ENCODE measurements at places on chromosomes 3 and 15.

GRCh38 chr3:173214576-173214975 lies 73.5 kb upstream of the SPATA16 start:
- no peaks in the 10 kb centered on the region for H3K27me3 ChIP-seq
- H3K4me3 ChIP-seq: no peak overlapping the region
- H3K27ac ChIP-seq: no peak overlapping the region
- H3K4me1 ChIP-seq: no peaks in the 10 kb centered on the region
- no peaks in the 10 kb centered on the region for H3K36me3 ChIP-seq
- DNase-seq: no peak

- H3K27me3 ChIP-seq: no peaks in the 10 kb centered on the region
- H3K36me3 ChIP-seq: no peaks in the 10 kb centered on the region
- no peak overlapping the region for H3K4me3 ChIP-seq
- peak overlapping the region; percentile 18 for H3K27ac ChIP-seq
- H3K4me1 ChIP-seq: peaks cover 100% of the 10 kb centered on the region
- peak; percentile 65 for DNase-seq
These were observed 54.9 kb downstream of the TGFBR2 start for GRCh38 chr3:30661098-30661873.

GRCh38 chr3:9595877-9596276 lies 42.3 kb upstream of the LHFPL4 start:
- DNase-seq: no peak
- no peak overlapping the region for H3K4me3 ChIP-seq
- H3K27ac ChIP-seq: no peak overlapping the region
- H3K4me1 ChIP-seq: no peaks in the 10 kb centered on the region
- no peaks in the 10 kb centered on the region for H3K27me3 ChIP-seq

GRCh38 chr3:159776779-159777178 lies 211.9 kb upstream of the IL12A start:
- no peaks in the 10 kb centered on the region for H3K4me1 ChIP-seq
- no peaks in the 10 kb centered on the region for H3K27me3 ChIP-seq
- no peak overlapping the region for H3K27ac ChIP-seq
- H3K4me3 ChIP-seq: no peak overlapping the region
- no peak for DNase-seq
- H3K36me3 ChIP-seq: no peaks in the 10 kb centered on the region

GRCh38 chr3:111851511-111851954 lies 7.5 kb upstream of the PHLDB2 start:
- H3K27ac ChIP-seq: no peak overlapping the region
- no peaks in the 10 kb centered on the region for H3K4me1 ChIP-seq
- DNase-seq: no peak
- H3K27me3 ChIP-seq: no peaks in the 10 kb centered on the region

DNA sequence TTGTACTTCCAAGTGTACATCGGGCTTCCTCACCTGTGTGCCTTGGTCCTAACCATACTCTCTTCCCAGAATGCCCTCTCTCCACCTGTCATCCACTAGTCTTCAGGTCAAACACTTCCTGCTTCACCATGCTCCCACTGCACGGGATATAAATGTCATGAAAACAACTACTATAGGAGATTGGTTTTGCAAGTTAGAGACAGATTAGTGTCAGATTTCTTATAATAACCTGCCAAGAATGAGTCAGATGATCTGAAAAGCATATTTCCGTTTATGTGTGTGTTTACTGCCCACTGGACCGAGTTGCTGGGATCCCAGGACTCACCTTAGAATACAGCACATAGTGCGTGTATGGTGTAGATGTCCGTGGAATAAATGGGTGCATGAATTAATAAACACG lies 21.4 kb downstream of the PLA1A start:
- no peaks in the 10 kb centered on the region for H3K4me1 ChIP-seq
- H3K27me3 ChIP-seq: no peaks in the 10 kb centered on the region
- H3K27ac ChIP-seq: no peak overlapping the region

GRCh38 chr15:69156736-69157381 lies 3.6 kb upstream of the GLCE start:
- H3K36me3 ChIP-seq: no peaks in the 10 kb centered on the region
- no peak for DNase-seq
- peaks cover 9% of the 10 kb centered on the region for H3K4me1 ChIP-seq
- no peak overlapping the region for H3K27ac ChIP-seq

DNA sequence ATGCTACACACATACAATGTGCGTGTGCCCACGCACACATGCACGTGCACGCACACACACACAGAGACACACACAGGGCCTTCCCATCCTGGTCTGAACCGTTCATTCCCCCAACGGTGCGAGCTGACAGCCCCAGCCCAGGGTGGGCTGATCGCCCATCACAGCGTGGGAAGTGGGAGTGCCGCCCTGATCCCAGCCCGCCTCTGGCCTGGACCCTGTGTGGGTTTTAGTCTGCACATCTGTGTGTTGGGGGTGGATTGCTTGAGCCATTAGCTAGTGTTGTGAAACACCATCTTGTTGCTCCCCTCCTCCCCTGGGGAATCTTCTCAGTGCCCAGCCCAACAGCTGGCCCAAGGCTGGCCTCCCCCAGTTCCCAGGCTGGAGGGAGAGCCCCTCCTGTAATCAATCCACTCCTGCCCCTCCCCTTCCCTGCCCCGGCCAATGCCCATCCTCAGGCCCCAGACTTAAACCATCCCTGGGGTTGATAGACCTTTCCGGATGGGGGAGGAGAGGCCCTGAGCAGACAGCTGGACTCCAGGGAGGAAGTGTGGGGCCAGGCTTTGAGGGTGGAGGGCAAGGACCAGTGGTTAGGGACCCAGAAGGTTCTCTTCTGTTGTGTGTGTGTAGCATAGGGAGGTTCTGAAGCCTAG lies 8.3 kb downstream of the SEMA3G start:
- no peak for DNase-seq
- no peaks in the 10 kb centered on the region for H3K27me3 ChIP-seq
- no peak overlapping the region for H3K4me3 ChIP-seq
- H3K4me1 ChIP-seq: peaks cover 17% of the 10 kb centered on the region
- H3K27ac ChIP-seq: no peak overlapping the region

DNA sequence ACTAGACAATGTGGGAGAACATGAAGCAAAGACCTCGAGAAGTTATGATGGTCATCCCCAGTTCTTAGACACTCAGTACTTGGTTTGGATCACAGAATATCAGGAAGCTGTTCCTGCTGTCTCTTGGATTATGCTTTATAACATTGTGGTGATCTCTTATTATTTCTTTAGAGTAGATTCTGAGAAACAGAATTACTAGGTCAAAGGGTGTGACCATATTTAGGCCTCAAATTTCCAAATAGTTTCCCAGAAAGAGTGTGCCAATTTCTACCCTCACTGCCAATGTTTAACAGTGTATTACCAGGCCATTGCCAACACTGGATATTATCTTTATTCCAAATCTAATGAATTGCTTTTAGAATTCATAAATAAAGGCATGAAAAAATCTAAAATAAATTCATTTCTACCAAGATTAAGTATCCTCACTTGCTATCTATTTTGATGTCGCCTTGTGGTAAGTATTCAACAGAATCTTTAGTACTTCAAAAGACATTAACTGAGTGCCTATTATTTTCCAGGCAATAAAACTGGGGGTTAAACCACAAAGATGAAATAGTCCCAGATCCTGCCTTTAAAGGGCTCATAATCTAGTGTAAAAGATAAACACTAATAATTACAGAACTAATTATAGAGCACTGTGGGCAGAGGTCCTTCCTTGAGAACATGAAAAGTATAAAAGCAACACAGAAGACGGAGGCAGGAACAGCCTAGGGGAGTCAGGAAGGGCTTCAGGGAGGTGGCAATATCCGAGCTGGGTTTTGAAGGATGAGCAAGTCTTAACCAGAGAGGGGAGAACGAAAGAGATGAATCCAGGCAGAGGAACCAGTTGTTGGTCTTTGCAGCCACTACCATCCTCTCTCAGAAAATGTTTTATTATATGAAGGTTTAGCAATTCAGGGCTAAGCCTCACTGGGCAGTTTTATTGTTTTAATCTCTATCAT lies 86.8 kb downstream of the IGF2BP2 start:
- no peaks in the 10 kb centered on the region for H3K36me3 ChIP-seq
- no peak overlapping the region for H3K27ac ChIP-seq
- no peaks in the 10 kb centered on the region for H3K27me3 ChIP-seq
- DNase-seq: no peak
- H3K4me3 ChIP-seq: no peak overlapping the region
- H3K4me1 ChIP-seq: no peaks in the 10 kb centered on the region

DNA sequence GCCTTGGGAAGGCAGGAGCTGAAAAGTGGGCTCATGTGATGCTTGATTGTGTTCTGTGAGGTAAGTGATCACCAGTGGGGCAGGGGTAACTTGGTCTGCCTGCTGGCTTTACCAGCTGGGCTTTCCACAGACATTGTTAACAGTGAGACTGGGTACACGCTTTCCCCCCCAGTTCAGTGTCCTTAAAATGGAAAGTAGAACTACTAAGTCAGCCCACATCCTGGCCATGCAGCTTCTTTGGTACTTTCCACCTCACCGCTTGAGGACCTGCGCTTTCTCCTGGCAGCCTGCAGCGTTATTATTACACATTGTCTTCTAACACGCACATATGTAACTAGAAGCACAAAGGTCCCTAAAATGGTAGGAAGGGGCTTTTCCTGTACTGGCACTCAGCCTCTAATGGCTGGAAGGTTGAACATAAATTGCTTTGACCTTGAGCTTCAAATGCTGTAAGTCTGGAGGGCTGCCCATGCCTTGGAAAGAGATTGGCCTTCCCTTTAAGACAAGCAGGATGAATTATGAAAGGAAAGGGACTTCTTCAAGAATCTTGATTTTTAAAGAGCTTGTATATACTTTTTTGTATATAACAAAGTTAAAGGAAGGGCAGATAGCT lies 216.1 kb upstream of the ROPN1 start:
- no peak overlapping the region for H3K27ac ChIP-seq
- no peaks in the 10 kb centered on the region for H3K27me3 ChIP-seq
- H3K4me1 ChIP-seq: no peaks in the 10 kb centered on the region
- DNase-seq: no peak
- H3K4me3 ChIP-seq: no peak overlapping the region

GRCh38 chr3:64411101-64411500 lies 185.8 kb upstream of the PRICKLE2 start:
- H3K36me3 ChIP-seq: no peaks in the 10 kb centered on the region
- no peak overlapping the region for H3K4me3 ChIP-seq
- H3K4me1 ChIP-seq: no peaks in the 10 kb centered on the region
- H3K27me3 ChIP-seq: no peaks in the 10 kb centered on the region
- DNase-seq: no peak

- H3K36me3 ChIP-seq: no peaks in the 10 kb centered on the region
- H3K4me1 ChIP-seq: no peaks in the 10 kb centered on the region
- no peak overlapping the region for H3K27ac ChIP-seq
- no peaks in the 10 kb centered on the region for H3K27me3 ChIP-seq
These were observed 370.3 kb upstream of the TPM1 start for GRCh38 chr15:62672268-62672667.

GRCh38 chr3:8608791-8609467 lies 35.7 kb downstream of the SSUH2 start:
- no peak for DNase-seq
- H3K4me1 ChIP-seq: no peaks in the 10 kb centered on the region
- H3K27ac ChIP-seq: no peak overlapping the region
- H3K27me3 ChIP-seq: no peaks in the 10 kb centered on the region
- H3K4me3 ChIP-seq: no peak overlapping the region
- H3K36me3 ChIP-seq: no peaks in the 10 kb centered on the region

- H3K27me3 ChIP-seq: no peaks in the 10 kb centered on the region
- no peaks in the 10 kb centered on the region for H3K36me3 ChIP-seq
- peak overlapping the region; percentile 75 for H3K27ac ChIP-seq
- H3K4me3 ChIP-seq: peak overlapping the region; percentile 85
These were observed 32.5 kb upstream of the ZNF445 start for GRCh38 chr3:44510000-44510368.

GRCh38 chr3:12670365-12671119 lies 6.6 kb upstream of the RAF1 start:
- H3K4me1 ChIP-seq: no peaks in the 10 kb centered on the region
- no peaks in the 10 kb centered on the region for H3K27me3 ChIP-seq
- H3K36me3 ChIP-seq: no peaks in the 10 kb centered on the region
- no peak for DNase-seq
- H3K4me3 ChIP-seq: no peak overlapping the region
- no peak overlapping the region for H3K27ac ChIP-seq

GRCh38 chr3:85567071-85567676 lies 608.4 kb downstream of the CADM2 start:
- H3K36me3 ChIP-seq: no peaks in the 10 kb centered on the region
- no peak overlapping the region for H3K27ac ChIP-seq
- no peak for DNase-seq
- no peaks in the 10 kb centered on the region for H3K4me1 ChIP-seq
- H3K4me3 ChIP-seq: no peak overlapping the region

DNA sequence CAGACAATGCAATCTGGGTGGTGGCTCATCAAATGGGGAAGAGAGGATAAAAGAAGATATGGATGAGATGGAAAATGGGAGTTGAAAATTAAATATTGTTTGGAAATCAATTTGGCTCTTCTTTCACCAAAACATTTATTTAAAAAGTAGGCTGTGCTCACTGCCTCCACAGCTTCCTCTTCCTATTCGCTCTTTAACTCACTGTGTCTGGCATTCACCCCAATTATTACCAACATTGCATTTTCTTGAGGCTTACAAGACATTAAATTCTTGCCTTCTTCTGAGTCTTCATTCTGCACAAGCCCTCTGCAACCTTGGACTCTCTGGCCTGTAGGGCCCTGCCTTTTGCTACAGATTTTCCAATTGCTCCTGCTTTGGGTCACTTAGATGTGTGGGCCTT lies 52.9 kb upstream of the TSPAN3 start:
- H3K27me3 ChIP-seq: no peaks in the 10 kb centered on the region
- H3K4me1 ChIP-seq: no peaks in the 10 kb centered on the region
- H3K27ac ChIP-seq: no peak overlapping the region
- H3K4me3 ChIP-seq: no peak overlapping the region

Measured in CD4-positive, alpha-beta memory T cell (primary cell).